Omental fat pad (tissue), 4 donors: ENCODE measurements at places on chromosomes 2 and 18. TPM values are rescaled to one million over a fixed set of nuclear protein-coding genes. Genes with fewer than 3 reads are reported as not detected.

POTEC gene
- total RNA-seq = not detected

ONECUT2 gene
- 0.06 TPM for total RNA-seq

RBM43 gene
- total RNA-seq = 2.8 TPM

SLC66A3 gene
- total RNA-seq = 68.7 TPM

GRCh38 chr2:219178377-219179175 lies 501 bp downstream of the RETREG2 start:
- peak; percentile 46 for DNase-seq
